ENCODE measurements at places on chromosomes 1 and 21.

- DNase-seq: no peak
Measured at GRCh38 chr1:56562891-56563452, 16.4 kb downstream of the PLPP3 start.

DNA sequence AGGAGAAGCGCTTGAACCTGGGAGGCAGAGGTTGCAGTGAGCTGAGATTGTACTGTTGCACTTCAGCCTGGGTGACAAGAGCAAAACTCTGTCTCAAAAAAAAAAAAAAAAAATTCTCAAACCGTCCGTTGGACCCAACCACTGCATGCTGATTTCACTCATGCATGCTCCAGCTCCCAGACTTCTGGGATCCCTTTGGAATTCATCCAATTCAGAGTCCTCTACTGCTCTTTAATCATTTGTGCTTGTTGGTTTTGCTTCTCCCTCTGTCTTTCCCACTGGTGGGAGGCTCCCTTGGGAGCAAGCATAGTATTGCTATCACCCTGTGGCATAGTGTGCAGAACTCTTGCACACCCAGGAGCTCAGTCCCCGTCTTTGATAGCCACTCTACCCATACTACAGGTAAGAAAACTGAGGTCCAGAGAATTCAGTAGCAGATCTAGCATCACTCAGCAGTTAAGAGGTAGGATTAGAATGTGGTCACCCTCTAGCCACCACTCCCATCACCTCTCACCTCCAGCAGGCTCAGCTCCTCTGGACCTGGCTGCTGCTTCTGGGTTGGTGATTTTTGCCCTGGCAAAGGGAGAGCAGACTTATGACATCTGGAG is 3.1 kb upstream of the LMNA start:
- no peak for DNase-seq

DNA sequence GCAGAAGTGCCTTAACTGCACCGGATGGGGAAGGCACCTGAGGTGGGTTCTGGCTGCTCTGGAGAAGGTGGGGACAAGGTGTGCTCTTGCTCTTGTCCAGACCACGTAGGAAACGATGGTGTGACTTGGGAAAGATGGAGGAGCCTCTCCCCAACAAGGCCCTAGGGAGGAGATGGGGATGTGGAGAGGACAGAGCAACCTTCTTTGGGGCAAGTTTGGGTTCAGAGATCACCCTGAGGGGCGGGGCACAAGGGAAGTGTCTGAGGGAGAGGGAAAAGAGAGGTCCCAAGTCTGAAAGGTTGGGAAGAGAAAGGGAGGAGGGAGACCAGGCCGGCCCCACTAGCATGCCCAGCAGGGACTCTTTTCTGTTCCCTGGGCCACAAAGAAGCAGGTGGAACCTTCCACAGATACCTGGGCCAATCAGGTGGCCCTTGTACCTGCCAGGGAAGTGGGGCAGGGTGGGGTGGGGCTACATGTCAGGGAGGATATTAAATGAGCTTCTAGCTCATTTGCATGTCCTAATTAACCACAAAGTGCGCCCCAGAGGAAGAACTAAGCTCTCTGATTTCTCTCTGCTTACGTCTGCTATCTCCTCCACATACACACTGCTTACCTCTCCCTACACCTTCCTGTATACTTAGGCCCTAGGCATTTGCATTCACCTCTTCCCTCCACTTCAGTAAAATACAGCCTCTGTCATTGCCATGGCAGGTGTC is 15.9 kb downstream of the INKA2 start:
- no peak for DNase-seq

GRCh38 chr1:202237052-202237451 is 43.5 kb downstream of the LGR6 start:
- no peak for DNase-seq

GRCh38 chr1:32334864-32335534 is 1.0 kb downstream of the MARCKSL1 start:
- no peak for DNase-seq

GRCh38 chr1:29934255-29934772 is 698.0 kb downstream of the PTPRU start:
- no peak for DNase-seq

DNA sequence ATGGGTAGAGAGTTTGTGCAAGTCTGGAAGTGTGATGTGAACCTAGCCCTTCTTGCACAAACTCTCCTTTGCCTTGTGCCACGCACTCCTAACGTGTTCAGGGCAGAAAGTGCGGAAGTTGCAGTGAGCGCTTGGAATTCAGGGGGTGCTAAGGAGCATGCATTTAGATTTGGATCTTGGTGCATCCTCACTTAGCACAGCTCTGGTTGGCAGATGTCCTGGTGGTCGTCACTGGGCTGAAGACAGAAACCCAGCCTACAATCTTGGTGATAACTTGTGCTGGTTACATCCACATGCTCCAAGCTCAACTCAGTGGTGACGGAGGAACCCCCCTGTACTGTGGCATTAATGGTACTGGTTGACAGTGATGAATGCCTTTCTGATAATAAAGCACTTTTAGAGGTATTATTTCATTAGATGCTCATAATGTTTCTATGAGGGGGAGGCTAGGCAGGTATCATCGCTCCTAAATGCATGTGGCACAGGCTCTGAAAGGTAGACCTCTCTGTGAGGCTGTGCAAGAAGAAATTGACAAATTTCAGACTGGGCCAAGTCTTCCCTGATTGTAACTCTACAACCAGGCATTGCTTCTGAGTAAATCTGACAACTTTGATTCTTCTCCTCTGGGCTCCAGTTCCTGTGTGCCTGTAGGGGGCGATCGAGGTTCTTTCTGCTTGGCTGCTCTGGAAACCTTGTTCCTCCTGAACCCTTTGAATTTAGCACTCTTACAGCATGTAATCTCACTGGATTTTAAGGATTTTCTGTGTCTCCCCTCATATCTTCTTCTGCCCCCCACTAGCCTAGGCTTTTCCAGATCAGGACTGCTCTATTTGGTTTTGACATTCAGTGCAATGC is 40.6 kb downstream of the MAPKAPK2 start:
- DNase-seq: no peak

DNA sequence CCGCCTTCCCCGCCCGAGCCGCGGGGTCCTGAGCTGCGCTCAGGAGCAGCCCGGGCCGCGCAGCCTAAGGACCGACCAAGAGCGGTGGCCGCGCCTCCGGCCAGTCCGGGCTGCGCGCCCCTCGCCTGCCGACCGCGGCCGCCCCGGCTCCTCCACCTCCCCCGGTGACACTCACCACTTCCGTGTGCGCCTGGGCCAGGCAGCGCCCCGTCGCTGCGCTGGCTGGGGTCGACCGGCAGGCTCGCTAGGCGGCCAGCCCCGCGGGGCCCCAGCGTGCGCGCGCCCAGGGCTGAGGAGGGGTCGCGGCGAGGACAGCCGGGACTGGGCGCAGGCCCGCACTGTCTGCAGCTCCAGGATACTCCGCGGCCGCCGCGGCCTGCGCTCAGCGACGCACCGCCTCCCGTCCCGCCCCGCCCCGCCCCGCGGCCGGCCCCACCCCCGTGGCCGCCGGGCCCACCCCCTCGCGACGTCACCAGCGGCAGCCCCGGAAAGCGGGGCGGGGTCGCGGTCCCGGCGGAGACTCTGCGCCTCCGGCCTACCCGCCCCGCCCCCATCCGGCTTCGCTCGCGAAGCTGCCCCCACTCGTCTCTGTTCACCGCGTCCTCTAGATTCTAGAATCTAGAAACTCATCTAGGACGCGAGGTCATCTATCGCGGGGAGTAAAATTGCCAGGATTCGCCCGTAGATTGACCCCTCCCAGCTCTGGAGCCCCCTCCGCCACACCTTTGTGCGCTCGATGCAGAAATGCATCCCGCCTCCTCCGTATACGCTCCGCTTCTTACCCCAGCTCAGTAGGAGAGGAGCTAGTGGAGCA is at the start of gene JAK1:
JAK1 (minus strand) TSS at position 392 of the 814 bp plus-strand sequence. CDS start 80,285 bp downstream, outside the sequence.
- DNase-seq: no peak

- DNase-seq: no peak
Measured at GRCh38 chr1:201049248-201049831, 25.8 kb upstream of the KIF21B start.

GRCh38 chr1:94109478-94109877 is 11.5 kb downstream of the ABCA4 start:
- DNase-seq: no peak

GRCh38 chr1:91697416-91697815 is 188.5 kb downstream of the TGFBR3 start:
- no peak for DNase-seq

GRCh38 chr1:169266133-169266532 is 101.5 kb downstream of the NME7 start:
- DNase-seq: no peak

DNA sequence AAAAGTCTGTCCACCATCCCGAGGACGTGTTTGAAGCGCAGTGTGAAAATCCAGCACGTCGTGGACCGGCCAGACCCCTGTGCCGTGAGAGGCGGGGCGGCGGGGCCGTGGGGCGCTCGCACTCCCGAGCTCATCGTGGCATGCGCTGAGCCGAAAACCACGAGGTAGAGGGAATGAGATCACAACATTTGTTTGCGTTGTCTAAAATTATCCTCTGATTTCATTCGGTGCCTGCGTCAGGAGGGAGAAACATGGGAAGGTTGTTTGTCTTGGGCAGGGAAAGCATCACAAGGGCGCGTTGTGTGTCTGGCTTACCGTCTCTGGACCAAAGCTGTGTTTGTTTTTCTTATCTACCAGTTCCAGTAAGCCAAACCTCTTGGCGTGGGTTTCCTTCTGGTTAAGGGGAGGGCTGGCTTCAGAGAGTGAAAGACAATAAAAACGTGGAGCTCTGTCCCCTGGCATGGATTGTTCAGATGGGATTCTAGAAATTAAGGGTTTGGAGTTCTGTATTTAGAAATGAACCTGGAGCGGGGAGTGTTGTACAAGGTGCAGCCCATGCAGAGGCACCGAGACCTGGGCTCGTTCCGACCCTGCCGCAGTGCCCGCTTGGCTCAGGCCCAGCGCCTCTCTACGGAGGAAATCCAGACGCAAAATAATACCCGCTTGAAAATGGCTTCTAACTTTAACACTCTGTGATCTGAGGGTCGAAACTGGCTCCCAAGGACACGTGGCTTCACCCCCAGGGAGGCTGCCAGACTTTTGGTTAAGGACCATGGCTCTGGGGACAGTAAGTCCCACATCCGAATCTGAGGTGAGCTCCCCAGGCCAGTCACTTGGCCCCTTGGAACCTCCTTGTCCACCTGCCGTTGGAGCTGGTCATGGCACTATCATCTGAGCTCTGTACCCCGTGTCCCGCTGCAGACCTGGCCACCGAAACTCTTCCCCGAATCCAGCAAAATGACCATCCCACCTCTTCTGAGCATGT is 68.7 kb upstream of the FAM3B start:
- no peak for DNase-seq

DNA sequence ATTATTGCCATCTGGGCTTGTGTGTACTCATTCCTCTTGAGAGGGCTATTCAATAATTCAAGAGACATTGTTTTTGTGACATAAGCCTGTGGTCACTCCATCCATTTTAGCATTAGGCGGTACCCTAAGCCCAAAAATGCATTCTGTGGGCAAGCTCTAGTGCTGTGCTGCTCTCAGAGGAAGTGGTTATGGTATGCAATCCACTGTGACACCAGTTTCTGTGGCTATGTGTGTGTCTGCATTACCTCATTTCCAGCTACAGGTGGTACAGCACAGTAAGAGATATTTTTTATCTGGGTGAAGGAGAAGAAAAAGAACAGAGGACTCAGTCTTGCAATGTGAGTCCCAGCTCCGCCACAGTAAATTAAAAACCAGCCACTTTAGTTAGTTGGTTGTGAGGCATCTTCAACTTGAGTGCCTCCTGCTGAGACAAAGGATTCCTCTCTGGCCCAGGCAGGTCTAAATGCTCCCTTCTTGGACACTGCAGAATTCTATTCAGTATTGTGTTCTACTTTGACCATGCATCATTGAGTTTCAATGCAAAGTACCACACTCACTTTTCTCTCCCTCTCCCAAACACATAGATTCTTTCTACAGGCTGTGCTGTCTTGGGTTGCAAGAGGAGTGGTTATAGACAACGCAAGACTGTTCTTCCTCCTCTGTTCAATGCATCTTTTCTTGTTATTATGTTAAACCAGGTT is 777.8 kb upstream of the BRINP3 start:
- no peak for DNase-seq

DNA sequence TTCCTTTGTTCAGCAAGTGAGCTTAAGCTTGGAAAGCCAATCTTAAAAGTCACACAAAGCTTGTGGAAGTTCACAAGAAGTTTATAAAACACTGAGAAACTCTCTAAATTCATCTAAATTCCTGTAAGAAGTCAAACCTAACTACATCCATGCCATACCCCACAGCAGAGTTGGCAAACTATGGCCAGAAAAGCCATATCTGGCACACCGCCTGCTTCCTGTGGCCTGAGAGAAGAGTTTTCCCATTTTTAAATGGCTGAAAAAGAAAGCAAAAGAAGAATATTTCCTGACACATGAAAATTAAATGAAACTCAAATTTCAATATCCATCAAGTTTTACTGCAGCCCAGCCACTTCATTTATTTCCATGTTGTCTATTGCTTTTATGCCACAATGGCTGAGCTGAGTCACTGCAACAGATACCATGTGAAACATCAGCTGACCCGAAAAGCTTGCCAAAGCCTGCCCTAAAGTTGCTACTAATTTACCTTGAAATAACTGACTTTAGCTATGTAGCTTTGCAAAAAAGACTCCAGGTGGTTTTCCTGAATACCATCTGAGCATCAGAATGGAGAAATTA is 237.1 kb downstream of the SLC45A1 start:
- peak; percentile 56 for DNase-seq

- DNase-seq: no peak
Measured at GRCh38 chr21:16537501-16537900, 807.7 kb downstream of the USP25 start.

DNA sequence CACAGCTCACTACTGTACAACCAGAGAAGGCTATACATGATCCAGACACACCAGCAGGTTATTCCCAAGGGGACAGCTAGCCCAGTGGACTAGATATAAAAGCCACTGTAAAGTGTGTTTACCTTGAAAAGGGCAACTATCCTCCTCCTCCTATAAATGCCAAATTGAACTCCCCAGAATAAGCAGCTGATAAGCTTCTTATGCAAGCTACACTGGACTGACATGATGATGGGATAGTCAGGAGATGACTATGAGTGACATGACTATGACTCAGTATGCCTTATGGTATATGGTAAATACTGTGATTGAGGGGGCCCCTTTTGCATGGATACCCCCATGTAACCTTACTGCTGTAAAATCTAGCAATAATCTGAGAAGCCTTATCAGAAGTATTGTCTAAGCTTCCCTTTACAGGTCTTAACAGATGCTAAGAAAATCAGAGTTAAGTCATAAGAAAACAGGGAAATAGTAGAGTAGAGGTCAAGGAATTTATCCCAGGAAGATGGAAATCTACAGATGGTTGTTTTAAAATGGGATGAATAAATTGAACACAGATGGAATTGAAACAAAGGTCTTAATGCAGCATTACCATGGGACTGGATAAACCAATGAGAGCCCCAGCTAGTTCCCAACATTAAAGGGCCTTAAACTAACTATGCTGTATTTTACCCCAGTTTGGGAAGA is 55.8 kb downstream of the TRIM33 start:
- DNase-seq: peak; percentile 8

DNA sequence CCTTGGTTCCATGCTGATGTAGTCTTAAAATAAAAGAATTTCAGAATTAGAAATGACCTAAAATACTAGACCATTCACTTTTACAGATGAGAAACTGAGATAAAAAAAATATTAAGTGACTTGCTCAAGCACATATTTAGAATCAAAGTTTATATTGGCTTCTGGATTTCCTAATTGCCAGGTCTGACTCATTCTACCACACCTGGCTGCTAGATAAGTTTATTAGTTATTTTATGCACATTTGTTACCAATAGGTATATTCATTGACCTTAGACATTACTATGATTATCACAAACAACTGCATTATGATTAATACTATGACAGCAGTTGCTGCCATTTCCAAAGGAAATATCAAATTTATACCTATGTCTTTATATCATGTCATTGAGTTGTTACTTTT is 497.5 kb downstream of the RWDD3 start:
- DNase-seq: no peak
